WTC11 (cell line): ENCODE measurements at places on chromosomes 1 and 21. TPM values are rescaled to one million over a fixed set of nuclear protein-coding genes. Genes with fewer than 3 reads are reported as not detected.

TLR5 gene
- 0.46 to 1.1 TPM (median 0.73 TPM) in 3 replicates for total RNA-seq

NFASC gene
- 20.1 to 22.3 TPM (median 21.0 TPM) in 3 replicates for total RNA-seq

DNA sequence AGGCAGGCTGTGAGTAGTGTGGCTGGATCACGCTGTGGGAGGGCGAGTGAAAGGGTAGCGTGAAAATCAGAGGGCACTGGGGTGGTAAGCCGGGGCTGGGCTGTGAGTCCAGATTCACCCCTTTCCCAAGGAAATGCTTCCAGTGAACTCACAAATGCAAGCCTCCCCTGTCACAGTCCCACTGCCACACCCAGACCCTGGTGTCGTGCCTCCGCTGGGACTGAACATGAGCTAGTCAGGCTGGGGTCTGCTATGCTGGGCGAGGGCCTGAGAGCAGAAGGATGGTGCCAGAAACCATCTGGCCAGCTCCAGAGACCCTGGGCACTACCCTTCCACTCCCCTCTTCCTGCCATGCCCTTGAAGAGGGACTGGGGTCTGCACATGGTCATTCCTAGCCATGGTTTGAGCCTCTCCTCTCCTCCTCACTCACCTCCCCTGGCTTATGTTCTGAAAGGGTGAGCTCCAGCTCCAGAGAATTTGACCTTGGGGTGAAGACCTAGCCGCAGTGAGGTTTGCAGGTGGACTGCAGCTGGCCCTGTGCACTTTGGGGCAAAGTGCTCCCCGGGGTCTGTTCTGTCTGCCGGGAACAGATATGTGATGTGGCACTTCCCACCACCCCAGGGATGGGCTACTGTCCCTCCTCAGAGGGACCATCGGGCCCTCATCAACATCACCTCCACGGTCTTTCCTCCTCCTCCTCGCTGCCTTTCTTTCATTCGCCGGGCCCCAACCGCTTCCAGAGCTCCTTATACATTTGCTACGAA lies 365.6 kb downstream of the RPS6KC1 start:
- DNase-seq, result no peak

DNA sequence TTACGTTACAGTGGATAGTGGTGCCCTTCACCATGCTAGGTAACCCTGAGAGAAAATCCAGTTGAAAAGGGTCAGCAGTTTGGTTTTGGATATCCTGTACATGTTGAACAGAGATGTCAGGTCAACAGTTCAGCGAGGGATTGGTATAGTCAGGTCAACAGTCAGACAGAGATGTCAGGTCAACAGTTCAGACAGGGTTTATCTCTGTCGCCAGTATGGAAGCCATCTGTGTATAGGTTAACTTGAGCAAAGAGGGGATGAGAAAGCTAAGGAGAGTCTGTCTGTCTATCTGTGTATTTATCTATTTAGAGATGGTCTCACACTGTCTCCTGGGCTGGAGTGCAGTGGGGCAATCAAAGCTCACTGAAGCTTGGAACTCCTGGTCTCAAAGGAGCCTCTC lies 17.7 kb downstream of the DHDDS start:
- no peak for DNase-seq

TMEM240 gene
- total RNA-seq, result 6.6 to 8.8 TPM (median 8.0 TPM) in 3 replicates

KLHL17 gene
- total RNA-seq, result 46.2 to 66.9 TPM (median 47.2 TPM) in 3 replicates

LMX1A gene
- not detected in 3 replicates for total RNA-seq

DNA sequence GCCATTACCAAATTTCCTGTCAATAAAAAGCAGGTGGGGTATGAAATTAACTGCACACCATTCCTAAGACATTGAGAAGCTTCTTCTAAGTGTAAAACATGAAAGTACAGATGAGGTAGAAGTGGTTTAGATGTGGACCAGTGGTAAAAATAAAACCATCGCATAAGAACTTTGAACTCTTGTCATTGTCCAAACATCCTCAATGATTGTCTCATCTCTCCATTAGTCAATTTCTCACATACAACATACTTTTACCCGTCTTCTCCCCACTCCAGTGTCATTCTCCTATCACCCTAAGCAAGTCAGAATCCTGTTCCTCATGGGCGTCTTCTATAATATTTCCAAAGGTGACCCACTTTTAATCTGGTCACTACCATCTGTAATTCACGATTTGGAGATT lies 24.3 kb upstream of the SLC19A2 start:
- DNase-seq, result no peak

ENAH gene
- 223 to 229 TPM (median 227 TPM) in 3 replicates for total RNA-seq

ETV3L gene
- 0.13 to 0.30 TPM (median 0.25 TPM) in 3 replicates for total RNA-seq

DNA sequence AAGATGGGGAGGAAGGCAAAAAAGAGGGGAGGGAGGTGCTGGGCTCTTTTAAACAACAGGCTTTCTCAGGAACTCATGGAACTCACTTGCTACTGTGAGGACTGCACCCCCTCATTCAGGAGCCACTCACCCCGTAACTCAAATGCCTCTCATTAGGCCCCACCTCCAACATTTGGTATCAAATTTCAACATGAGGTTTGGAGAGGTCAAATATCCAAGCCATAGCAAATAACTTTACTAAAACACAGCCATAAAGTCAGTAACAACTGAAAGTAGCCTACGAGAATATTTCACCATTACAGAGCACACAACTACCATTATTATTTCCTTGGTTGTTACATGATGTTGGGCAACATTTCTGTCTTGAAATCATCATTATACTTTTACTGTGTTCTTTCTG lies 13.1 kb upstream of the DMRTB1 start:
- no peak for DNase-seq

DNA sequence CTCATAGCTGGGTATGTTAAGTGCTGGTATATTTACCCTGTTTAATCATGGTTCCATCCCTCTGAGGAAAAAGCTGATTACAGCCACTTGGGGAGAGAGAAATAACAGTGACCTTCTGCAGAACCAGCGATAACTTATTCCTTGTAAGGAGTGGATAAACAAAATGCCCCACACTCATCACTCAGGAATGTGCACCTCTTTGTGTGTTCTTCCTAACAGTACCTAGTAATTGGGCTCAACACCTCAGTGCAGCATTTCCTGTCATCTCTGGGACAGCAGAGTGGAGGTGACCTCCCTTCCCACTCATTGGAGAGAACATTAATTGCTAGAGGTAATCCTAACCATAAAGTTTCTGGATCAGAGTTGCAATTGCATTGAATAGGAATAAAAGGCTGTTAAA lies 112.5 kb upstream of the F3 start:
- DNase-seq, result no peak

DNA sequence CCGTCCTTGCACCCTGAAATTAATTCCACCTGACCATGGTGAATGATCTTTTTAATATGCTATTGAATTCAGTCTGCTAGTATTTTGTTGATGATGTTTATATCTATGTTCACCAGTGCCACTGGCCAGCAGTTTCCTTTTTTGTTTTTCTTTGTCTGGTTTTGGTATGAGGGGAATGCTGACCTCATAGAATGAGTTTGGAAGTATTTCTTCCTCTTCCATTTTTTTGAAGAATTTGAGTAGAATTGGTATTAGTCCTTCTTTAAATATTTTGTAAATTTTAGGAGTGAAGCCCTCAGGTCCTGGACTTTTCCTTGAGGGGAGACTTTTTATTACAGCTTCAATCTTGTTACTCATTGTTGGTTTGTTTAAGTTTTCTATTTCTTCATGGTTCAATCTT lies 231.6 kb downstream of the MRPL39 start:
- DNase-seq, result no peak

DNA sequence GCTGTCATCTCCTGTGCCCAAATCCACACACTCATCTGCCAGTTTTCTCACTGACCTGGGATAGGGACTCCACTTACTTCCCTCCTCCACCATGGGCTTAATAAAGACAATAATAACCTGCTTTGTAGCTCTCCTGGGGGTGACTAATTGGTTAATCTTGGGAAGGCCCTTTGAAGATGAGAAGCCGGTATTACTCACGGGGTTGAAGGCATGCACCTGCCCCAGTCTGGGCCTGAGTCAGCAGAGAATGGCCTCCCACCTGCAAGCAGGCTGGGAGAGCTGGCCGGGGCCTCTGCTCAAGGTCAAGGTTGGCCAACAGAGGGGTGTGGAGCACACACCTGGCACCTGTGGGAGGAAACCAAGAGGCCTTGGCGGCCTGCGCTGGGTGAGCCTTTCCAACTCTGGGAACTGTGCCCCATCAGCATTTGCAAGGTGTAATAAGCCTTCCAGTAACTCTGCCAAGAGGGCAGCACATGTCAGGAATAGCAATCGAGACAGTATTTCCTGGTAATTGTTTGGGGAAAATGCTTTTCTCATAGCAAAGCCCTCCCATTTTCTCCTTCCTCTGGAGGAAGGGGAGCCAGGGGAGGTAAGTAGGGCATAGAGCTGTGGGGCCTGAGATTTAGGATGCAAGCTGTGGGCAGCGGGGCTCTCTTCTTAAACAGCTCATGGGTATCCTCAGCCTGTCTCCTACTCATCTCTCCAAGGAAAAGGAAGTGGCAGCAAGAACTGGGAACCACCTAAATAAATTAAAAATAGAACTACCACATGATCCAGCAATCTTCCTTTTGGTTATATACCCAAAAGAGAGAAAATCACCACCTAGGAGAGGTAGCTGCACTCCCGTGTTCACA lies 49.0 kb downstream of the TOMM20 start:
- DNase-seq, result no peak

SAMD13 gene
- 1.8 to 2.9 TPM (median 2.3 TPM) in 3 replicates for total RNA-seq

CADM3 gene
- 5.1 to 5.5 TPM (median 5.3 TPM) in 3 replicates for total RNA-seq

MROH9 gene
- total RNA-seq, result not detected in 3 replicates

- no peak for DNase-seq
Observed at GRCh38 chr1:94796266-94796665, 23.9 kb upstream of the SLC44A3 start.

DNA sequence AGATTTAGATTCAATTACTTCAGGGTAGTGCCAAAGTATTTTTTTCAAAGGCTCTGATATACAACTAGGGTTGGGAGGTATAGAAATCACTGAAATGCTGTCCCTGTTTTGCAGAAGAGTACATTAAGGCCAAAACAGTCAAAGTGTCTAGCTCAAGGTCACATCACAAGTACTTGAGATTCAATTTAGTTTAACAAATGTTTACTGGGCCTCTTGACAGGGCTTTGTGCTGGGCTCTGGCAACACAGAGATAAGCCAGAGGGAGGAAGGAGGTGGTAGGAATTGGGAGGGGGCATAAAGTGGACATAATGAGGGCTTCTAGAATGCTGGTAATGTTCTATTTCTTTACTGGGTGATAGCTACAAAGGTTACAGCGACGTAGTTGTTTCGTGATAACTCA lies 2.3 kb upstream of the SLC9A1 start:
- DNase-seq, result no peak

OR2T29 gene
- total RNA-seq, result not detected in 3 replicates

- no peak for DNase-seq
Observed at GRCh38 chr1:190274721-190275120, 202.9 kb downstream of the BRINP3 start.

DNA sequence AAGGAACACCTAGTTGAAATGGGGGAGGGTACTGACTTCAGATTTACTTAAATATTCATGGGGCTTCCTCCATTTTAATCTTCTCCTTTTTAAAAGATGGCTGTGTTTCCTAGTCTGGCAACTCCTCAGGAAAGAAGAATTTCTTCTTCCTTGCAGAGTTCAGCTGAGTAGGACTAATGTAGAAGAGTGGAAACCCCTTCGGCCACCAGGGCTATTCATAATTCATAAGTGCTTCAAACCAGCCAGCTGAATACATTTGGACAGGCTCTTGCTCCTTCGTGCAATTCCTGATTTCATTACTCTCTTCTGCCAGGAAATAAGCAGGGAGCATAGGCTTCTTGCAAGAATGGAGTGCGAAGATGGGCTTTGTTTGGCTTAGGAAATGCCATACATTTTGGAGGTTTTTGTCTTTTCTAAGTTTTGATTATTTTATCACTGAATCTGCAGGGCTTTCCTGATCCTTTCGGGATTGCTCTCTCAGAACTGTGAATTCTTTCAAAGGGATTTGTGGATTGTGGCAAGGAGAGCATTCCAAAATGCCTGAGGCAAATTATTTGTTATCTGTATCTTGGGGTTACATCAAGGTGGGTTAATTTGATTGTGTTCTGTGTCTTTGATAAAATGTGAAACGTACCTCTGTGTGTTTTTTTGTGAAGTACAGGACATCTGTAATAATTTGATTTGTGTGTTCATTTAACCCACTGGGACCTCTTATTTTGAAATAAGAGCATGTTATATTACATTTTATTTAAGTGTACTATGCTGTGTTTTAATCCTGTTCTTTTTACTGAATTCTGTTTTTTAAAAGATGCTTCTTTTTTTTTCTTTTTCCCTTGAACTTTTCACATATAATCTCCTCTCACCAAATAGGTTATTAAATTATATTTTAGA lies 179.4 kb upstream of the SGIP1 start:
- DNase-seq, result no peak
